ENCODE measurements at places on chromosomes 2 and 18. TPM values are rescaled to one million over a fixed set of nuclear protein-coding genes. Genes with fewer than 3 reads are reported as not detected.

GRCh38 chr2:74548900-74549826 lies 4.6 kb downstream of the LOXL3 start:
- no peak for DNase-seq

DNA sequence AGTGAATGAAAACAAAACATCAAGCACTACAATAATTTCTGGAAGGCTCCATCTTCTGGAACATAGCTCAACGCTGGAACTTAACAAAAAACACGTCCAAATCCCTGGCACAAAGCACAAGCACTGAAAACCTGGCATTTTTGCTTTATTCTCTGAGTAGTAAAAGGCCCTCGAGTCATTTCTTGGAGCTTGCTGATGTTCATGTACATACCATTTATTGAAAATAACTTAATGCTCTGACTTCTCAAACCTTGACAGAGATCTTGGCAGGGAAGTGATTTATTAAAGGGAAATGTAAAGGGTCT lies 76.5 kb upstream of the STK17B start:
- DNase-seq, result no peak

DNA sequence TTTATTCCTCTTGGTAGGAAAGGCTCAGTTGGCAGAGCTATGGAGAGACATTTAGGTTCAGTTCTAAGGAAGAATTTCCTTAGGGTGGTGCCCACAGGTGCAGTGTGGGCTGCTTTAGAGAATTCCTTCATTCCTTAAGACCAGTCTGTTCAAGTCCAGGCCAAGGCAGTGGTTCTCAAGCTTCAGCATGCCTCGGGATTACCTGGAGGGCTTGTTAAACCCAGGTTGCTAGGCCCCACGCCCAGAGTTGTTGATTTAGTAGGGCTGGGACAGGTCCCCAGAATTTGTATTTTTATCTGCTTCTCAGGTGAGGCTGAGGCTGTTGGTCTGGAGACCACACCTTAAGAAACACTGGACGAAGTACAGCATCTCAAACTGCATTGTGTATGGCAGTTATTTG lies 68.9 kb downstream of the CERS6 start:
- no peak for DNase-seq

Gene WNT10A
- 5.5 TPM for total RNA-seq

DNA sequence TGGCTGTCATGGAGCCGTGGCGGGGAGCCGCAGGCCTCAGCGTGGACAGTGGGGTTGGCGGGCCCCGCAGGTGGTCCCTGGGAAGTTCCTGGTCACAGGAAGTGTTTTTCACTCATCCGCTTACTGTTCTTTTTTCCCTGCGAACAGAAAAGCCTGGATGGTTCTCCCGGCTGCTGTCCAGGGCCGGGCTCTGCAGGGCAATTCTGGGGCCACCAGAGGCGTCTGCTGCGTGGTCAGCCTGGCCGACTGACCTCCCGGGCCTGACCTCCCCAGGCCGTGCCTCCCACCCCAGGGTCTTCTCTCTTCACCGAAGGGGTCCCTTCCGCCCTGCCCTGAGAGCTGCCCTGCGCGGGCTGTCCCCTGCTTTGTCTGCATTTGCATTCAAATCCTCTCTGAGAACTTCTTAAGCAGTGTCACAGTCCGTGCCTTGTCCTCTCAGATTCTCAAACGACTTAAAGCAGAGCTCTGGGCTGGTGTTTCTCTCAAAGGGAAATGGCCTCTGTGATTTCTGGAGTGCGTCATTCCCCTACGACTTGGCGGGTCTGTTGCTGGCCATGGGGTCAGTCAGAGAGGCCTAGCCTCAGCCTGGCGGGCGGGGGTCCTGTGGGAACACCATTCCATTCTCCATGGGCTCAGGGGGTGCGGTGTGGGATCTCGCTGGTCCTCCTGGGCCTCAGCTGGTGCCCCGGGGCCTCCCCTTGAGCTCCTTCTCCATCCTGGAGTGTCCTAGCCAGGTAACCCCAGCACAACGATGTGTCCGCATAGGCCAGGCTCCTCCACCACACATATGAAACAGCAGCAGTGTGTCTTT lies 38.3 kb downstream of the KLHL29 start:
- DNase-seq, result peak; percentile 64

Gene STK11IP
- 42.5 TPM for total RNA-seq

GRCh38 chr2:215712871-215713790 lies 277.3 kb upstream of the FN1 start:
- no peak for DNase-seq

- DNase-seq, result no peak
Measured at GRCh38 chr2:218807626-218808025, 24.0 kb downstream of the PRKAG3 start.

Gene MROH2A
- not detected for total RNA-seq

DNA sequence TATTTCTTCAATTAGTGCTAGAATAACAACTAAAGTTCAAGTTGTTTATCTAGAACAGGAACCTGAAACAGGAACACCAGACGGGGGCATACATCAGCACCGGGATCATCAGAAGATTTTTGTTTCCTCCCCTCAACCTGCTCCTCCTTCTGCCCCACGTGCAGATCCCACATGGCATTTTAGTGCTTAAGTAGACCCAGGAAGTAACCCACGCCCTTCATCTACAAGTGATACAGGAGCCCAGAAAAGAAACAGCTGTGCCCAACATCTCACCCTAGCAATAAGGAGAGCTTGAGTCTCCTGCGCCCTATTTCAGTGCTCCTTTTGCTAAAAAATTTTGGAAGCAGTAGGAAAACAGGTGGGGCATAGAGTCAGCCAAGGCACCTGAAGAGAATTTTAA lies 5.2 kb downstream of the ZNF385B start:
- DNase-seq, result no peak

DNA sequence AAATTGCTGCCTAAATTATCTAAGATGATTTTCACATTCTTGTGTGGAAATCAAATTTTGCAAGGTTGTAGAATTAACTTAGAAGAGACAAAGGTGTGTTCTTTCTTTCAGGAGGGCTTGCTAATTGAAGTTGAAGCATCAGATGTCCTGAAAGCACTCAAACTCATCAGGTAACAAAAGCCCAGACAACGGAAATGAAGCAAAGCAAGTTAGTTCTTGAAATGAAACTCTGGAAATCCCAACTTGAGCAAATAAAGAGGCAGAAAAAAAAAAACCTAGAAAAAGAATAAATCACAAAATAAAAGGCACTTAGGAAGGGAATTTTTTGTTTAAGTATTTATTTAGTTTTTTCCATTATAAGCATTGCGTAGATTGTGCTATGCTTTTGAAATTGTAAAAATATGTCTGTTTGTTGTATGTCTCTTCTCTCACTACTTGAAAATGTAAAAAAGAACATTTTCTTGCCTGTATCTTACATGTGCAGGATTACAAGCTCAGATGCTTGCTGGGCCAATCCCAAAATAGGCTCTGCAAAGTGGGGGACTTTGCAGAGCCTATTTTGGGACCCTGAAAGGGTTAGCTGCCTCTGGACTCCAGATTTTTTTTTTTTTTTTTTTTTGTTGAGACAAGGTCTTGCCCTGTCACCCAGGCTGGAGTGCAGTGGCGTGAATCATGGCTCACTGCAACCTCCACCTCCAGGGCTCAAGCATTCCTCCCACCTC lies 46.7 kb downstream of the FAM161A start:
- DNase-seq, result no peak

Gene ATF2
- total RNA-seq, result 56.1 TPM

- no peak for DNase-seq
Measured at GRCh38 chr2:38254796-38255195, 122.3 kb downstream of the ATL2 start.

GRCh38 chr2:235263205-235264120 lies 230.4 kb upstream of the AGAP1 start:
- DNase-seq, result no peak

- DNase-seq, result no peak
Measured at GRCh38 chr2:234422273-234422732, 74.6 kb downstream of the ARL4C start.

Data from type B pancreatic cell (in vitro differentiated cells).